HepG2 (cell line): ENCODE measurements at places on chromosomes 6 and 20. TPM values are rescaled to one million over a fixed set of nuclear protein-coding genes. Genes with fewer than 3 reads are reported as not detected.

GRCh38 chr6:113591896-113592827 lies 265.0 kb upstream of the MARCKS start:
- DNase-seq, result peak; percentile 16

DNA sequence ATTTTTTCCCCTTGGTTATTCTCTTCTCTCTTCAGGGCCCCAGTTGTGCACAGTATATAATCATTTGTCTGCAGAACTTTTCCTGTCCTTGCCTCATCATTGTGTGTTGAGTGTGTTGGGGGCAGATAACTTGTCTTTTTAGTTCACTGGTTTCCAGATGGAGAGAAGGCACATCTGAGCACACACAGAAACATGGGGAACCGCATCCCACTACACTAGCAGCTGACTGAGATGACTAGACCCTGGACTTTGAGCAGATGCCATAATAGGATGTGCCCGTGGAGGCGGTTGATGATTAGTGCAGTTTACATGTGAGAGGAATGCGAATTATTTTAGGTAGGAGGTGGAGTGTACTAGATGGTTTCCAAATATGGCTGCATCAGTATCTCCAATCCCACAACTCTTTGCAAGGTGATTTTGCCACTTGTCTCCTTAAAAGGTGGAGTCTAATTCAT lies 26.5 kb upstream of the SH3BGRL2 start:
- peak; percentile 95 for DNase-seq

- DNase-seq, result no peak
Observed at GRCh38 chr20:1373036-1373435, 19.8 kb downstream of the FKBP1A start.

DNA sequence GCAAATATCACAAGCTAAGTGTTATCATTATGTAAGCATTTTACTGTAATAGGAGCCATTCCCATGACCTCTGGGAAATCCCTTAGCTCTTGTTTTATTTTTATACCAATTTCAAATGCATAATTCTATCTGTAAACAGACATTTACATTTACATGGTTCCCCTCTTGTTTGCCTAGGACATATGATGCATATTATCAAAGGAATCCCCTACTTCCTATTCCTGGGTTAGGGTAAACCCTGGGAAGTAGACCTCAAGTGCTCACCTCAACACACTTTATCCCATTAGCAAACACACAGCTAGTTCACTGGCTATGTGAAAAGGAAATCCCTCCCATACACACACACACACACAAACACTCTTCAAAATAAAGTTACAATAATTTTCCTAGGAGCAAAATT lies 27.1 kb downstream of the PDE10A start:
- no peak for DNase-seq

DNA sequence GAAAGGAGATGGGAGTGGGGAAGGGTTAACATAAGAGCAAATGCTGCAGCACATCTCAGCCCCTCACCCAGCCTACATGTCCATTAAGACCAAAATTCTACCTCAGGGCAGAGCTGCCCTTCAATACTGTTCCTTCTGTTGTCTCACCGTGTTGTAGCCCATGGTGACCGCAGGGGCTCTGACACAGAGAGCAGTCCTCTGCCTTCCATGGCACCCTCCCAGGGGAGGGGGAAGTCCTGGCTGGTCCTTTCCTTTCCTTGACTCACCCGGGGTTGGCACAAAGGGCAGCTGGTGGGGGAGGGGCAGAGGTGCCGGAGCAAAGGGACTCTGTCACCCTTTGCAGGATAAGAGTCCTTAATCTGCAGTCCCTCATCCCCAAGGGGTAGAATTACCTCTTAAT lies 15.2 kb downstream of the NKX2-2 start:
- no peak for DNase-seq

Gene C4B
- total RNA-seq, result 67.2 and 167 TPM in 2 replicates
